Astrocyte (in vitro differentiated cells and primary cell): ENCODE measurements at places on chromosomes 5 and 9. TPM values are rescaled to one million over a fixed set of nuclear protein-coding genes. Genes with fewer than 3 reads are reported as not detected.

- no peak for DNase-seq
Observed at GRCh38 chr9:138013273-138013672, 135.7 kb downstream of the CACNA1B start.

GRCh38 chr9:93255994-93256877 lies 72.3 kb downstream of the WNK2 start:
- no peak for DNase-seq

GRCh38 chr9:99058964-99059921 lies 45.7 kb upstream of the TGFBR1 start:
- no peak for DNase-seq

The QRFP gene
- not detected in 2 replicates for total RNA-seq

GRCh38 chr9:134323741-134324358 lies 2.4 kb upstream of the RXRA start:
- peak; percentile 65 for DNase-seq
